ENCODE measurements at places on chromosomes 13 and 19.

DNA sequence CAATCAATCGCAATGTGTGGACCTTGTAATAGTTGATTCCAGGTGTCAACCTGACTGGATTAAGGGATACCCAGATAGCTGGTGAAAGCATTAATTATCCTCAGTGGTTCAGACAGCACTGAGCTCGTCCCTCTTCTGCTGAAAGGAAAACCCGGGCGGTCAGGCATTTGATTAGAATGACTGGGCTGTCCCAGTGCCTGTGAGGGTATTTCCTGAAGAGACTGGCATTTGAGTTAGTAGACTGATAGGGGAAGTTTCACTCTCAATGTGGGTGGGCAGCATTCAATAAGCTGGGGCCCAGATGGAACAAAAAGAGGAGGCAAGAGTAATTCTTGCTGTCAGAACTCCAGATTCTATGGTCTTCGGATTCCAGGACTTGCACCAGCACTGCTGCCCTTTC is 31.9 kb downstream of the KPNA3 start:
- no peak for DNase-seq

DNA sequence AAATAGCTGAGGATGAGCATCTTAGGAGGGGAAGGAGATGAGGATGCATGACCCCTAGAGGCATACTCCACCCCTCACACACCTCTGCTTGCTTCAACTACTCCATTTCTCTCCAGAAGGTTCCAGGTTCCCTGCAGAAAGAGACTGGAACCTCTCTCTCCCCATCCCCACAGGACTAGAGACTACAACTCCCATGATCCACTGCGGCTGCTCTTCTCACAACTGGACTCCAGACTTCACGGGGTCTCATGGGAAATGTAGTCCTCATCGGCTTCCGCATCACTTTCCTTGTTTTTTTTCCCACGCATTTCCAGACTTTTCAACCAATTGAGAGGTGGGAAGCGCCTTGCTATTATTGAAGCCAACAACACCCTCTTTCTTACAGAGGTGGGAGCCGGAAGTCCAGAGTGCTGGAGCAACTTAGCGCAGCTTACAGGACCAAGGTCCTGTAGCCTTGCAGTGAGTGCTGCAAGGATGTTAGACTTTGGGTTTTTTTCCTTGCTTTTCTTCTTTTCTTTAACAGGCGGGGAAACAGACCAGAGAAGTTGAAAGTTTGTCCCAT is 13.9 kb upstream of the CACNG6 start:
- DNase-seq = no peak

DNA sequence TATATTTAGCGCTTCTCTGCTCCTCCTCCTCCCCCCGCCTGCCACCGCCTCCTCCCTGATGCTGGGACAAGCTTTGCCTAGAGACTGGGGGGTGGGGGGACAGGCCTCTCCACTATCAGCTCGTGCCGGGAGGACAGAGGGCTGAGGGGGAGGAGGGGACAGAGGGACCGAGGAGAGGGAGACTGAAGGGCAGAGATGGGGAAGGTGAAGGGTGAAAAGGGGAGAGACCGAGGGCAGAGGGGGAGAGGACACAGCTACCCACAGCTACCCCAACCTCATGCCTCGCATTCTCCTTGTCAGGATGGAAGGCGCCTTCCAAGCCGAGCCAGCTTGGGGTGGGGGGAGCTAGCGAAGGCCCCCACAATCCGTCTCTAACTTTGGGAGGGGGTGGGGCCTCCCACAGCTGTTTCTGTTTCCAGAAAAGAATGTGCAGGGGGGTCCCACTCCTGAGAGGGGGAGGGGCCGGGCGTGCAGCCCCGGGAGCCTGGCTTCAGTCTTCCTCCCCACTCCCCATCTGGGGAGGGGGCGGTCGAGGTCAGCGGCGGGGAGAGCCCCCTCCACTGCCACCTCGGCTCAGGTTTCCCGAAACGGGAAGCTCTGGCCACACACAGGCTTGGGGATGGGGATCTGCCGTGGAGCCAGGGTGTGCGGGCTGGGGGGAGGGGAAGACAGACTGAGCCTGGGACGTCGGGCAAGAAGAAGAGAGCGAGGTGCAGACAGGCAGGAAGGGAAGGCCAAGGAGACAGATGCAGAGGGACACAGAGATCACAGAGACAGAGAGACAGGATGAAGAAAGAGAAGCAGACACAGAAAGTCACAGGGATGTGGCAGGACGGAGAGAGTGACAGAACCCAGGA is 1.6 kb downstream of the DACT3 start:
- DNase-seq = no peak

- DNase-seq = no peak
These were observed 42.4 kb downstream of the WASF3 start for GRCh38 chr13:26599860-26600259.

DNA sequence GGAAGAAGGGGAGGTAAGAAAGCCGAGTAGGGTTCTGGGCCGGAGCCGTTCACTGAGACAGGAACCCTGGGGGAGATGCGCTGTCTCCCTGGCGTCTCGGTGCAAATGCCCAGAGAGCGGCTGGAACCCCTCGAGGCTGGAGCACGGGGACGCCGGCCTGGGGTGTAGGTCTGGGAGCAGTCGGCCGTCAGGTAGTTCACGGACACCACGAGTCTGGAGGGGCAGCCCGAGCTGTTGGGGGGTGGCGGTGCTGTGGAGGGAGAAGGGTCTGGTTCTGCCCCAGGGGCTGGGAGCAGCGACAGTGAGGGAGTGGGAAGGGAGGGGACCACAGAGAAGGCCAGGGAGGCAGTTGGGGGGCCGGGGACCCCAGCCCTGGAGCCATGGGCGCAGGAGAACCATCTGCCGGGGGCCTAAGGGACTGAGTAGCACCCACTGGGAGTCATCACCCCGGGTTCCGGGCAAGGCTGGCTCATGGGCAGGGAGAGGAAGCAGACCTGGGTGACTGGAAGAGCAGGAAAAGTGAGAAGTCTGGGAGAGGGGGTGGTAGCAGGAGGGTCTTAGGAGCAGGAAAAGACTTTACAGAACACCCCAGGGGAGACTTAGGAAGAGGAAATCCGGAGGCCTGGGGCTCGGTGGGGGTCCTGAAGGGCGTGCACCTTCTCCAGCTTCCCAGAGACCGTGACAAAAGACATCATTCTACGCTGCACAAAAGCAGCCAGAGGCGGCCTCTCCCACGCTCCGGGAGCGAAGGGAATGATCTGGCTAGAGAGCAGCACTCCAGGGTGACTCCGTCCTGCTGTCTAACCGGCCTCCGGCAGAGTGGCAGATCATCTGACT is 173.1 kb upstream of the SOX1 start:
- DNase-seq = peak; percentile 59

GRCh38 chr13:101945435-101945834 is 456.4 kb downstream of the FGF14 start:
- DNase-seq = no peak

Data from posterior vena cava (tissue), 2 donors.